Right ventricle myocardium inferior (tissue), 1 donor: ENCODE measurements at places on chromosomes 13 and 19. TPM values are rescaled to one million over a fixed set of nuclear protein-coding genes. Genes with fewer than 3 reads are reported as not detected.

Gene NXNL1
- not detected for total RNA-seq

GRCh38 chr19:4052114-4052992 lies 14.3 kb downstream of the ZBTB7A start:
- peak; percentile 75 for DNase-seq

DNA sequence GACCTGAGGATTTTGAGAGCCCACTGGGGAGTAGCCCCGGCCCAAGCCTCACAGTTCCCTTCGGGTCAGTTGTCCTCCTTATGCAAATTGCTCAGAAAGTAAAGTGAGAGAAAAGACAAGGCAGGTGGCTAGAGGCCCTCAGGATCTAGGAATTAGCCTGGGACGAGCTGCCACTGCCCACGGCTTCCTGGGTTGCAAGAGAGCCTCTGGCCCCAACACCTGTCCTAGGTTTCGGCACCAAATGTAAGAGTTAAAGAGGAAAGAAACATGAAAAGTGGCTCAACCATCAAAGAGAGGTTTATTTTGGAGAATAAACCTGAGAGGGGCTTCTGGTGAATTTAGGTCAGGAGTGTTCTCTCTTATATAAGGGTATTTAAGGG lies 25.6 kb downstream of the TMEM255B start:
- DNase-seq, result no peak

Gene FCGBP
- 19.5 TPM for total RNA-seq

Gene ZNF578
- total RNA-seq, result 1.6 TPM

GRCh38 chr13:91546900-91547299 lies 148.5 kb downstream of the GPC5 start:
- no peak for DNase-seq

Gene CGB2
- total RNA-seq, result not detected

Gene PRTN3
- not detected for total RNA-seq

DNA sequence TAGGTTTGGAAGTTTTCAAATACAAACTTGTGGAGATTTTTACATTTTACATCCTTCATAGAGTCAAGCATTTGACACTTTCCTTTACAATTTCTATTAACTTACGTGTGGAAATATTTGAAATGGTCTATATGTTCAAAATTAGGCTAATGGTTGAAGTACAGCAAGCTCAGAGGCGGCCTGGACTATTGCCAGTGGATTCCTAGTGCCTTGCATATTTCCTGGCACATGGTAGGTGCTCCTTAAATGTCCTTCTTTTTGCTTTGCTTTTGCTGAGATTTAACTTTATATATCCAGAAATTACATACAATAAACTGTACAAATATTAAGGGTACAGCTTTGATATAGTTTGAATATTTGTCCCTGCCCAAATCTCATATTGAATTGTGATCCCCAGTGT lies 93.9 kb downstream of the UBL3 start:
- no peak for DNase-seq

- DNase-seq, result no peak
Observed at GRCh38 chr13:41835871-41836270, 125.0 kb downstream of the VWA8 start.

- peak; percentile 84 for DNase-seq
Observed at GRCh38 chr19:5340637-5341447, at the start of gene PTPRS. PTPRS (minus strand) TSS chr19:5340812; CDS start chr19:5286140, 54,672 bp downstream.

Gene DCAF15
- 18.0 TPM for total RNA-seq

- no peak for DNase-seq
Observed at GRCh38 chr19:56725829-56726424, 54.4 kb upstream of the ZNF835 start.

DNA sequence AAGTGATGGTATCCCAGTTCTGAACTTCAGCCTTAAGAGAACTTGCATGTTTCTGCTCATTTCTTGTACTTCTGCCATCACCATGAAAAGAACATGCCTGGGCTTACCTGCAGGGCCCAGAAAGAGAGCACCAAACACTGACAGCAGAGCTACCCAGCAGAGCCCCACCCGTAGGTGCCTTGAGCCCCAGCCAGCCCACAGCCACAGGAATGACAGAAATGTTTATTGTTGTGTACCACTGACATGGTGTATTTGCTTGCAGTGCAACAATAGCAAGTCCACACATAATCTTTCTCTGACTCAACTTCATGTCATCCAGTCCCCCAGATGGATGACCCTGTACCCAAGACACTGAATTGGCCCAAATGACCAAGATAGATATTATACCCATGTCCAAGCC lies 195.2 kb downstream of the TSHZ3 start:
- DNase-seq, result no peak

- no peak for DNase-seq
Observed at GRCh38 chr13:55199134-55199533, 1941.6 kb upstream of the PRR20A start.

Gene MIR17HG
- total RNA-seq, result 0.81 TPM

Gene DEDD2
- 16.7 TPM for total RNA-seq

Gene ALOX5AP
- total RNA-seq, result 13.6 TPM

DNA sequence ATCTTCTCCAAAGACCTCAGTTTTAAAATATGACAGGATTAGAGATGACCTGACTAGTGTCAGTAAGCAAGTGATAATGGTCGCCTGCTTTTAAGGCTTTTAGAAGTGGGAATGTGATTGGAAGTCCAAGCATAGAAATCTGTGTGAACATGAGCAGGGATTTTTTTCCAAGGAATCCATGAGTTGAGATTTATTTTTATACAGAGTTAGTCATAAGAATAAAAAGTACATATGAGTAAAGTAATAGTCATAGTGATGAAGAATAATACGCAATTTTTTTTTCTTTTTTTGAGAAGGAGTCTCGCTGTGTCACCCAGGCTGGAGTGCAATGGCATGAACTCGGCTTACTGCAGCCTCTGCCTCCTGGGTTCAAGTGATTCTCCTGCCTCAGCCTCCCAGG lies 1.6 kb downstream of the ZNF546 start:
- no peak for DNase-seq

Gene TEX26
- total RNA-seq, result not detected

DNA sequence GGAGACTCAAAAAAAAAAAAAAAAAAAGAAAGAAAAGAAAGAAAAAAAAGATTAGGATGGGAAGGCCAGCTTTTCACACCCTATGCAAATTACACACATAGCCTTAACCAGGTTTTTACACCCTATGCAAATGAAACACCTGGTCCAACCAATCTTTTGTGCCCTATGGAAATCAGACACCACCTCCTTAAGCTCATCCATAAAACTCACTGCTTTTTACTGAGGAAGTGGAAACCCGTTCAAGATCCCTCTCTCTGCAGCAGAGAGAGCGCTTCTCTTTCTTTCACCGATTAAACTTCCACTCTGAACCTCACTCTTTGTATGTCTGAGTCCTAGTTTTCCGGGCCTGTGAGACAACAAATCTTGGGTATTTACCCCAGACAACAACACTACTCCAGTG lies 25.3 kb upstream of the HOMER3 start:
- no peak for DNase-seq

DNA sequence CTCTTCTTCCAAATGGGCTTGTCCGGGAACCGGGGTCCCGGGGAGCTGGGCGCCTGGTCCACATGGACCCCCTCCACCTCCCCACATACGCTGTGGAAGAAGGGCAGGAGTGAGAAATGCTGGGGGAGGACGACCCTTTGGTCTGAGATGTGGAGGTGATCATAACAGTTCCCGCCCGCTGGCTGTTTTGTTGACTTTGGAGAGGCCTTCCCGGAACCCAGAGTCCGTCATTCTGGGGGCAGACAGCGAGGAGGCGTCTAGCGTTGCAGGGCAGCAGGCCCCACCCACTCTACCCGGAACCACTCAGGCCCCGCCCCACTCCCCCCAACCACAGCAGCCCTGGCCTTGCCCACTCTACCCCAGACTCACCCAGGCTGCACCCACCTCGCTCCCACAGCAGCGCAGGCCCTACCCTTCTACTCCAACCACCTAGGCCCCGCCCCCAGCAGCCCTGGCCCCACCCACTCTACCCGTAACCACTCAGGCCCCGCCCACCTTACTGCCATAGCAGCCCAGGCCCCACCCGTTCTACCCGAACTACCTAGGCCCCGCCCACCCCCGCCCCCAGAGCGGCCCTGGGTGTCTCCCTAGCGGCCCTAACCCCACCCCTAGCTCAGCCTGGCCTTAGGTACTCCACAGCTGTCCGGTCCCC lies 7.1 kb downstream of the GPR108 start:
- peak; percentile 73 for DNase-seq

Gene TUBA3C
- total RNA-seq, result 0.16 TPM

Gene ADGRL1
- total RNA-seq, result 27.0 TPM

- no peak for DNase-seq
Observed at GRCh38 chr19:11460207-11460606, 20.6 kb downstream of the ELAVL3 start.

DNA sequence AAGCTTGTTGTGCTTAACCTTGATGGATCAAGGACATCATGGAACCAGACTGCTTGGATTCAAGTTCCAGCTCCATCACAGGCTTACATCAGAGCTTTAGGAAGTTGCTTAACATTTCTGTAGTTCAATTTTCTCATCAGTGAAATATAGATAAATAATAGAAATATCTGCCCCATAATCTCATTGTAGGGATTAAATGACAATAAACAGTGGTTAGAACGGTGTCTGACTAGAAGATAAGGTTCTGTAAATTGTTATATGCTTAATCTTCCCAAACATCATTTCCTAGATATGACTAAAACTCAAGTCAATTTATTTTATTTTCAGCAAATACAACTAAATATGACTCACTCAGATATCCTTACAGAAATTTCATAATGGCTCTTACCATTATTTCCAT lies 83.5 kb downstream of the SLITRK1 start:
- DNase-seq, result no peak

DNA sequence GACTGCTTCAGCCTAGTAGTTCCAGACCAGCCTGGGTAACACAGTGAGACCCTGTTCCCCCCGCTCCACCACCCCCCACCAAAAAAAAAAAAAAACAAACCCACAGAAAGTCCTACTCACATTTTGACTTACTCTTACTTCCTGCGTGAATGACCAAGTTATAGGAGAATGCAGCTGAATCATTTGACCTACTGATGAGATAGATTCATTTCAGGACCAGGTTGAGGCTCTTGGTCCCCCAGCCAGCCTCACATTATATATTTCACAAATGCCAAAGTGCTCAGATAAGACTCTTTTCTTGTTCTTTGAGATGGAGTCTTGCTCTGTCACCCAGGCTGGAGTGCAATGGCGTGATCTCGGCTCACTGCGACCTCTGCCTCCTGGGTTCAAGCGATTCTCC lies 70.2 kb downstream of the KLF5 start:
- no peak for DNase-seq

GRCh38 chr13:71285700-71286099 lies 581.3 kb downstream of the DACH1 start:
- no peak for DNase-seq

- peak; percentile 56 for DNase-seq
Observed at GRCh38 chr13:35475960-35476943, at the start of gene MAB21L1. MAB21L1 (minus strand) TSS chr13:35476689; CDS start chr13:35476138, 551 bp downstream.

DNA sequence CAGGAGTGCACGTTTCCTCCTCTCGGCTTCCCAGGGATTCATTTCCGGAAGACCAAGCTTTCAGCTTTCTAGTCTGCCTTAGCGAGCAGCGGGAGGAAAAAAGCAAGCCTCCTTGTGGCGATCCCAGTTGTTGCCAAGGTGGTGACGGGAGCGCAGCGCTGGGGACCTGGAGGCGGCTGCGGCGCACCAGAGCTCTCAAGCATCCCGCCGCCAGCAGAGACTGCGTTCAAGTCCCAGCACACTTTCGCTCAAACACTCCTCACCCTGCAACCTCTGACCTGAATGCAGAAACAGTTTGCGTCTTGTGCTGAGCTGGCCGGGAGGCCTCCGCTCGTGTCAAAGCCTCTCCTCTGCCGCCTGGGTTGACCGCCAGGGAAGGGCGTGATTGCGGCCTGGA lies 4.9 kb downstream of the GSX1 start:
- no peak for DNase-seq

Gene LAIR1
- 9.1 TPM for total RNA-seq

Gene GDF15
- 0.46 TPM for total RNA-seq

Gene REX1BD
- 79.3 TPM for total RNA-seq

Gene SYCN
- not detected for total RNA-seq

Gene ZNF626
- 7.5 TPM for total RNA-seq

GRCh38 chr13:65336087-65336749 lies 1893.9 kb downstream of the PCDH9 start:
- DNase-seq, result no peak

Gene LILRA6
- total RNA-seq, result 2.7 TPM

DNA sequence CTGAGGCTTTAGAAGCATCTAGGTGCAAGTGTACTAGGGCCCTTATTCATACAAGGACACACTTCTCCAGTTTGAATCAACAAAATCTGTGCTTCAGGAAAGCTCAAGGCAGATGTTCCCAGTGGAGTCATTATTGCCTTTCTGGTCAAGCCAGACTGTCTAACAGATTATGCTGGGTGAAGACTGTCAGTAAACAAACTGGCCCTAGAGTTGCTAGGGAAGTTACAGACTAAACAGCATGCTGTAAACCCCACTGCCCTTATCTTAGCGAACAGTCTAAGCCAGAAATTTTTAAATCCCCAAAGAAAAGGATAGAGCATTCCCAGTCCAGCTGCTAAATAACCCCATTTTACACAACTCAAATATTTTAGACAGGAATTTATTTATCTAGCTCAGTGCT lies 1701.3 kb upstream of the PRR20A start:
- DNase-seq, result no peak

Gene OR4F17
- total RNA-seq, result not detected

DNA sequence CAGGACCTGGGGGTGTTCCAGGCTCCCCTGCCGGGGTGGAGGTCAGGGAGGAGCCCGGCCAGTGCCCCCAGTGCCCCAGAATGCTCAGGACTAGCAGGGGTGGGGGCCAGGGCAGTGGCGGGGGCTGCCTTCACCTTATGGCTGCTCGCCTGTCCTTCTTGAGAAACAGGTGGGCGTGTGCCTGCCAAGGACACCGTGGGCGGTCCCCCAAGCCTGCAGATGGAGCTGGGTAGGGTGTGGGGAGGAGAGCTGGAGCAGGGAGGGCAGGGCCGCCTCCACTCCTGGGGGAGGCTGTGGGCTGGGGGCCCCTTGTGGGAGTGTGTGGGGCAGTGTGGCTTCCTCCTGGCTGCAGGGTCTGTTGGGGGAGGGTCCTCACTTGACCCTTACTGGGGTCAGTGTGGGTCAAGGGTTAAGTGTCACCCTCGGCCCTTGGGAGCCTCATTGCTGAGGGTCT lies 160.1 kb downstream of the KDM4B start:
- DNase-seq, result no peak

- no peak for DNase-seq
Observed at GRCh38 chr13:40595693-40596092, 70.7 kb downstream of the FOXO1 start.

GRCh38 chr19:6828698-6829633 lies 56.5 kb downstream of the VAV1 start:
- DNase-seq, result no peak
